ENCODE measurements at places on chromosomes 2 and 18.

- DNase-seq: no peak
These were observed 204.2 kb downstream of the CYP26B1 start for GRCh38 chr2:71943238-71944182.

DNA sequence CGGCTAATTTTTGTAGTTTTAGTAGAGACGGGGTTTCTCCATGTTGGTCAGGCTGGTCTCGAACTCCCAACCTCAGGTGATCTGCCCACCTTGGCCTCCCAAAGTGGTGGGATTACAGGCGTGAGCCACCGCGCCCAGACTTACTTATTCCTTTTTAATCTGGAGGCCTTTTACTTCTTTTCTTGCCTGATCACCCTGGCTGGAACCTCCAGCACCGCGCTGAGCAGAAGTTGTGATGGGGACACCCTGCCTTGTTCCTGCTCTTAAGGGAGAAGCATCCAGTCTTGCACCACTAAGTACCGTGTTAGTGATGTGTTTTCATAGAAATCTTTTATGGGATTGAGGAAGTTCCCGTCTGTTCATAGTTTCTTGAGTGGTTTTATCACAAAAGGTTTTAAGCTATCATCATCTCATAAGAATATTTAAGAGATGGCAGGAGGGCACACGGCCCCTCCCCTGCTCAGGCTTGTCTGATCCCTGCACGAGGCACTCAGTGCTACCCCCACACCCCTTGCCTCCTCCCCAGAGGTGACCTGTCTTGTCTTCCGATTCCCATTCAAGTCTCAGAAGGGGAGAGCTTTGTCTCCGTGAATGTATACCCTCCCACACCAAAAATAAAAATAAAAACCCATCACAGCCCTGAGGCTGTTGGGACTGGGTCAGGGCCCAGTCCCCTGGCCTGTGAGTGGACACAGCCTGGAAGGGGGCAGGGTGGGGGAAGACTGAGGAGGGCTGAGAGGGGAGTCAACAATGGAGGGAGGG is 65.3 kb upstream of the SMAD7 start:
- no peak for DNase-seq

DNA sequence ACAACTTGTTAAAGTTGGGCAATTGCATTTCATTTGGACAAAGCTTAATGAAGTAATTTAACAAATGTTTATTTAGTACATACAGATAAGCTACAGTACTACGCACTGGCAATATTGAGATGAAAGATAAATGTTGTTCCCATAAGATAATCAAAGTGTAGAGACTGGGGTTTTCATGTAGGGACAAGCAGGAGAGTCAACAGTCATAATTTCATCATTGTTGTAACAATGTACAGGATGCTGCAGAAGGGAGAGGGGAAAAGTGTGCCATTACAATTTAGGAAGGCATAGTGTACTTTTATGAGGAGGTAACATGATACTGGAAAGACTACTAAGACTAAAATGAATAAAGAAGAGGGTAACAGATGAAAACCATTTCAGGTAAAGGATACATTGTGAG is 441.6 kb downstream of the ERBB4 start:
- DNase-seq: peak; percentile 6

- DNase-seq: no peak
These were observed 15.8 kb upstream of the IL1RL1 start for GRCh38 chr2:102295566-102295965.

DNA sequence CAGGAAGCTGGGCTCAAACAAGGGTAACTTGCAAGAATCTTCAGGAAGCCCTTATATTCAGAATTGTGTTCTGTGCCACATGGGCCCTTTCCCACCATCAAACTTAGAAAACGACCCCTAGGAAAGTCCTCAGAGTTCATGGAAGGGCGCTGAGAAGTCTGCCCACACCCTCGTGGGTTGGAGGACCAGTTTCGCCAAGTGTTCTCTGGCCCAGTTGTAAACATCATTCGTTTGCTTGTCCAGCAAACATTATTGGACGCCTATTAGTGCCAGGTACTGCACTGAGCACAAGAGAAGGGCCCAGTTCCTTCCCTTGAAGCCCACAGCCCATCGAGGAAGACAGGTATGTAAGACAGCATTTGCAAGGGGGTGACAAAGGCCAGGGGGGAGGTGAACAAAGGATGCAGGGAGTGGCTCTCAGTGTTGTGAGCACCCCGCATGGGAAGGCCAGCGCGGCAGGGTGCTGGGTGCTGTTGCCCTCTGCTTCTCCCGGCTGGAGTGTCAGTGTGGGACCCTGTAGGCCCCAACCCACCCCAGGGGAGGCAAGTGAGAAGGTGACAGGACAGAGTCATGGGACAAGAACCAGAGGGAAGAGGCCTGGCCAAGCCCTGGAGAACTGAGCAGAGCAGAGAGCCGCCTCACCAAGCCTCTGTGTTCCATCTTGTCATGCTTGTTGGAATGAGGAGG is 60.2 kb upstream of the ALPP start:
- DNase-seq: no peak

DNA sequence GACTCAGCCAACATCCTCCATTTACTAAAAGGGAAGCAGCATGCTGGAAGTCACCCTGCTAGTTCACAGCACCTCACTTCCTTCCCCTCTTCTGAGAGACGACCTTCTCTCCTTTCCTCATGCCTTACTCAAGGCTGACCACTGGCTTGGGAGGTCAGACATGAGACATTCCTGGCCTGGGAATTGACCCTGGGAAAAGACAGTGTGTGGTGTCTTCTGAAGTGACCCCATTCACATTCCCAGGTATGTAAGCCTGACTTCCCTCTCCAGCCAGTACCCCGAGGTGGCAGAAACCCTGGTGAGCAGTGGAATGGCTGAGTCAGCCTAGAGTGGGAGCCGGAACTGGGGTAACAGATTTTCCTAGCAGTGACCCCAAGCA is 92.4 kb downstream of the PLB1 start:
- no peak for DNase-seq

DNA sequence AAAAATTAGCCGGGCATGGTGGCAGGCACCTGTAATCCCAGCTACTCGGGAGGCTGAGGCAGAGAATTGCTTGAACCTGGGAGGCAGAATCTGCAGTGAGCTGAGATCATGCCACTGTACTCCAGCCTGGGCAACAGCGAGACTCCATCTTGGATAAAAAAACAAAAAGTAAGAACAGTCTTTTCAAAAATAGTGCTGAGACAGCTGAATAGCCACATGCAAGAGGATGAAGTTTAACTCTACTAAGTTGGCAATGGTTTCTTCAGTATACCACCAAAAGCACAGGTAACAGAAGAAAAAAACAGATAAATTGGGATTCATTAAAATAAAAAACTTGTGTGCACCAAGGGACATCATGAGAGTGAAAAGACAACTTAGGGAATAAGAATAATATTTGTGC is 112.4 kb downstream of the HS6ST1 start:
- no peak for DNase-seq

DNA sequence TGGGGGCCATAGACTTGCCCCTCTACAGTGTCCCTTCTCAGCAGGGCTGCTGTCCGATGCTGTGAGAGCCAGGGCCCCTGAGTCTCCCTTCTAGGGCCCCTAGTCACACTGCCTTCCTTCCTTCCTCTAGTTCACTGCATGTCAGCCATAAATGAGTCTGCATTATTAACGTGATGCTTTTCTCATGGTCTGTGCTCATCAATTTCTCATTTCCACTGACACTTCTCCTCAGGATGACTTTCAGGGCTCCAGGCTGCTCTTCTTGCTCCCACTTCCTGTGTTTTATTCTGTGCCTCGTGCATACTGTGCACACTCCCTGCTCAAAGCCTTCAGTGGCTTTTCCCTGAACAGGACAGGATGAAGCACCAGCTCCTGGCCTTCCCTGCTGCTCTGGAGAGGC is 146.5 kb downstream of the FAM210A start:
- DNase-seq: no peak

DNA sequence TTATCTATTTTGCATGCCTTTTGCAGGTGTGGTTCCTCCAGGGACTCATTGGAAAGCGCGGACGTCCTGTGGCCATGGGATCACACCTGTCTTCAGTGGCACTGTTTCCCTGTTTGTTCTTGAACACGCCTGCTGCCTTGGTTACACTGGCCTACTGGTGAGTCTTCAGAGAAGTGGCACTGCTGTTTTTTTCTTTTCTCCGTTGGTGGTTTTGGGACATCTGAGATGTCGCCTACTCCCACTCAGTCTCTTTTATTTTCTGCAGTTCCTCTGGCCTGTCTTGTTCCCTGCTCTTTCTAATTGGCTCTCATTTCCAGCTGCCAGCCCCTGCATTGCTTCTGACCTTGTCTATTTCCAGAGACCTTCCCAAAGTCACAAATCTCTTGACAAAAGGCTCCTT is 35.7 kb upstream of the POU3F3 start:
- DNase-seq: no peak

GRCh38 chr18:32208577-32208976 is 18.7 kb downstream of the MEP1B start:
- no peak for DNase-seq

- no peak for DNase-seq
These were observed 117.8 kb upstream of the ACAA2 start for GRCh38 chr18:49931179-49931578.

DNA sequence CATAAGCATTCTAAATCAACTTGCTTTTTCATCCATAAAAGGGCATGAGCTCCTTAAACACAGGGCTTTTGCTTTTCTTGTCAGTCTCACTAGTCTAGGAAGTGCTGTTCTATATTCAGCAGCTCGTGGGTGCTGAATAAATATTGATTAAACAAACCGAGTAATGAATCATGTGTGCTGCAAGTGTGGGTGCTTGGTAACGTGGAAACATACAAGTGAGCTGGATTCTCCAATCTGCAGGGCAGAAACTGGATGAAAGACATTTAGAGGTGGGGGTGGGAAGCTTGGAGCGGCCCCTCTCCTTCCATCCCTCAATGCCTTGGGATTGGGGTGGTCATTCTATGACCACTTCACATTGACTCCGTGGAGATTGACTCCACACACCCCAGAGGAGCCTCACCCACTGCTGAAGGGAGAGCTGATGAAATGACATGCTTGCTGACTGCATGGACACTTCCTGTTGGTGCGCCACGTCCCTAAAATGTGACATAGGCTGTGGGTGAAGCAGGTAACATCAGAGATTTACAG is 114.6 kb downstream of the DOCK10 start:
- no peak for DNase-seq

GRCh38 chr2:196286821-196287220 is 115.4 kb upstream of the STK17B start:
- no peak for DNase-seq

GRCh38 chr2:43124687-43125057 is 101.7 kb downstream of the ZFP36L2 start:
- DNase-seq: no peak

GRCh38 chr2:191846515-191847476 is at the start of gene CAVIN2:
CAVIN2 (minus strand) TSS chr2:191847088; CDS start chr2:191846925, 163 bp downstream.
- DNase-seq: peak; percentile 65

GRCh38 chr18:76389716-76390115 is 105.3 kb downstream of the ZNF516 start:
- DNase-seq: no peak

GRCh38 chr18:45121146-45121545 is 440.5 kb downstream of the SETBP1 start:
- no peak for DNase-seq

DNA sequence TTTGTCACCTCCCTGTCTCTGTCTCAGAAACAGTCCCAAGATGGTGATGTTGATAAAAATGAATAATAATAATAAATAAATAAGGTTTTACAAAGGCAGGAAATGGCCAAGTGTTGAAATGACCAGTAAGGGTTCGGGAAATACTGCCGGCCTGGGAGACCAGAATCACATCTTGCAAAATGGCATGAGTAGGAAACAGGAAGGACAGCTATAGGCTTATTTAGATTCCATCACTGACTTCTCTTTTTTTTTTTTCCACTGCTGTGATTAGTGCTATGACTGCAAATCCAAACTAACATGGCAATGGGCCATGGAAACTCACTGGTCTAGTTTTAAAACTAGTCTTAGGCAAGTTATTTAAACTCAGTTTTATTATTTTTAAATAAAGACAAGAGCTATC is 60.6 kb downstream of the SCN1A start:
- DNase-seq: no peak

DNA sequence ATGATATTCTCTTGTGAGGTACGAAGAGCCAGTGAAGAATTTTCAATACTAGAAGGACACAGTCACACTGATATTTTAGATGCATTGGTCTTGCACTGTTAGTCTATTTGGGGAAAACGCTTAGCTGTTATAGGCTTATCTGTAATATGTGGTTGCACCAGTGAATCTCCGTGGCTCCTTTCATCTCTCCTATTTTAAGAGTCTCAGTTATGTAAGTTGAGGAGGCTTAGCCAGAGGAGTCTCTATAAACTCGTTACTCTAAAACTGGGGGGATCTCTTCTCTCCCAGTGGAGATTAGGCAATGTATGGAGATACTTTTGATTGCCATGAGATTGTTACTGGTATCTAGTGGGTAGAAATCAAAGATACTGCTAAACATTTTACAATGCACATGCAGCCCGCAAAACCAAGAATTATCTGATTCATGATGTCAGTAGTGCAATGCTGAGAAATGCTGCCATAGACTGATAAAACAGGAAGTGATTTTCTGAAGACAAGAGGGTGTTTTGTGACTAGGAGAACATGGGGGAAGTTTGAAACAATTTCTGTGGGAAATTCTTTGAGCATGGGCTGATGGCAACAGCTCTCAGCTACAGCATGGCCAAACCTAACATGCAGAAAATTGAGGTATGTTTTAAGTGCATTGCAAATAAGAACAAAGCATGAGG is 339.1 kb downstream of the SOX11 start:
- no peak for DNase-seq

GRCh38 chr2:201363857-201364560 is 6.9 kb upstream of the FLACC1 start:
- DNase-seq: peak; percentile 34

DNA sequence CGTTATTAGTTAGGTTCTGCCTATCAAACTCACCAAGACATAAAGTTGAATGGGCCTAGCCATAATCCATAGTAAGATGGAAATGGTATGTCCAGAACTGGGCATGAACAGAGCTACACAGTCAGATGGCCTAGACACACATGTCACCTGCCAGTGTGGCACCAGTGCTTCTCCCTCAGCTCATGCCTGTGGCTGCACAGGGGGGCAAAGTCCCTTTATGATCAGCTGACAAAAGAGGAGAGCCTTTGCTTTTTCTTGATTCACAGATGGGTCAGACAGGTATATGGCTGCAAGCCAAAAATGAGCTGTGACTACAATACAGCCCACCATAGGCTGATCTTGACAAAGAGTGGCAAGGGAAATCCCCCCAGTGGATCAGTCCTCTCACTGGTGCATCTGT is 28.3 kb upstream of the STARD7 start:
- DNase-seq: no peak

GRCh38 chr2:148853458-148853857 is 21.6 kb upstream of the KIF5C start:
- no peak for DNase-seq

GRCh38 chr2:102698369-102699111 is 63.3 kb upstream of the TMEM182 start:
- peak; percentile 48 for DNase-seq

- DNase-seq: no peak
These were observed 44.7 kb downstream of the C2orf42 start for GRCh38 chr2:70145851-70146739.

GRCh38 chr2:116859708-116860107 is 954.8 kb upstream of the DDX18 start:
- no peak for DNase-seq

DNA sequence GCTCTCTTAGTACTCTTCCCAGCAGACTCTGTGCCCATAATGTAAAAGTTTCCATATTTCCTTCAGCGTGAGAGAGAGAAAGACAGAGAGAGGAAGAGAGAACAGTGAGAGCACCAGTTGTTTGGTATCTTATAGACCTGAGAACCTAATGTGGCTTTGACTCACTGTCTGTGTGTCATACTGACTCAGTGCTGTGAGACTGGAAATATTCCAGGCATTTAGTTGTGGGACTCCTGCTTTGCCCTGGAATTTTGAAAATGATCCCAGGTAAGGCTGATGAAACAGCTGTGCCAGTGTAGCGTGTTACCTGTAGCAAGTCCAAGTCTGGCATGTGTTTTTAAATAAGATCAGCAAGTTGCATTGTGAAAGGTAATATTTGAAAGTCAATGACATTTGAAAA is 87.9 kb upstream of the KCNH7 start:
- peak; percentile 82 for DNase-seq

All from epithelial cell of prostate (primary cell).